ENCODE measurements at places on chromosomes 12 and 14.

GRCh38 chr14:39169541-39169900 is 612 bp downstream of the TRAPPC6B start:
- DNase-seq, result no peak

- DNase-seq, result peak; percentile 40
These were observed 4.2 kb upstream of the BAZ2A start for GRCh38 chr12:56634242-56634836.

- no peak for DNase-seq
These were observed 479.1 kb downstream of the ATP23 start for GRCh38 chr12:58420503-58420902.

GRCh38 chr14:53149668-53150316 is 3.3 kb downstream of the DDHD1 start:
- no peak for DNase-seq

DNA sequence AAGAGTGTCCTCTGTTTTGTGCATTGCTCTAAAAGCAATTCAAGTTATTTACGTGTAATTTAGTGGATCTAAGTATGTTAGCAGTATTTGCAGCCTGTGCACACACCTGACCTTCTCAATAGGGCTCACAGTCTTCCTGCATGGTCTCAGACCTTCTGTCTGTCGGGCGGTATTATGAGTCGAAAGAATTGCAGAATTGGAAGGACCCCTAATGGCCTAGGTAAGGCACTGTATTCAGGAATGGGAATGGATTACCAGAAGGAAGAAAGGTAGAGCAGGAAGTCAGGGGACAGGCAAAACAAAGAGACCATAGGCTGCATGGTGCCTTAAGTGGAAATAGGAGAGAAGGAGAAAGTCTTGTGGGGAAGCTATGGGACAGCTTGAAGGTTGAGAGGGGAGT is 341.6 kb downstream of the VRK1 start:
- no peak for DNase-seq

GRCh38 chr14:68451696-68452373 is 341.0 kb downstream of the ZFP36L1 start:
- DNase-seq, result no peak

DNA sequence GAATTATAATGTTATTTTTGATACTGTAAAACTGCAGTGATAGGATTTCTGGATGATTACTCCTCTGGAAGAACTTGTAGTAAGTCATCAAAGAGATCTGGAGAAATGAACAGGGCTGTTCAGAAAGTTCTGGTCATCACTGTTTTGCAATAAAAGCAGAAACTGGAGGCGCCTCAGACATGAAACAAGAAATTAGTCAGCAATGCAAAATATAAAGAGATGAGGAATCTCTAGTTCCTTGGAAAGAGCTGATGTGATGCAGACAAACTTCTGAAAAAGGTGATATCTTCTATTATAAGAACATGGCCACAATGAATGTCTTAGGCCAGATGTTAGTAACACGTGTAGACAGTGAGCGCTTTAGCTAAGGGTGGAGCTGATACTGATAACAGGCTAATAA is 9.5 kb downstream of the ACIN1 start:
- DNase-seq, result no peak

- DNase-seq, result no peak
These were observed 51.6 kb downstream of the PLEKHG3 start for GRCh38 chr14:64755781-64756221.

DNA sequence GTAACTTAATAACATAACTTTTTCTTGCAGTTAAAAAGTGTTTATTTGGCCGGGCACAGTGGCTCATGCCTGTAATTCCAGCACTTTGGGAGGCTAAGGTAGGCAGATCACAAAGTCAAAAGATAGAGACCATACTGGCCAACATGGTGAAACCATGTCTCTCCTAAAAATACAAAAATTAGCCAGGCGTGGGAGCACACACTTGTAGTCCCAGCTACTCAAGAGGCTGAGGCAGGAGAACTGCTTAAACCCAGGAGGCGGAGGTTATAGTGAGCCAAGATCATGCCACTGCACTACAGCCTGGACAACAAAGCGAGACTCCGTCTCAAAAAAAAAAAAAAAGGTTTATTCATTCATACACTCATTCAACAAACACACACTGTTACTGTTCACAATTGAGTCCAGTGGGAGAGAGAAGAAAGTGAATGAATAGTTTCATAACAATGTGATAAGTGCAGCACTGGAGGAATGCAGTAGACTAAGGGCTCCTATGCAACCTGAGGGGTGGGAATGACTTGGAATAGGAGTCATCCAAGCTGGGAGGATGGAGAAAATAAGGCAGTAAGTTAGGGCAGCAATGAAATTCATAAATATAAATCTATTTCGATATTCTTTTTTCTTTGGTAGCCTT is 19.8 kb downstream of the DAD1 start:
- DNase-seq, result no peak

- DNase-seq, result peak; percentile 27
These were observed 31.2 kb upstream of the KLC1 start for GRCh38 chr14:103597623-103598377.

GRCh38 chr12:105947906-105948305 is 190.8 kb downstream of the NUAK1 start:
- peak; percentile 39 for DNase-seq

DNA sequence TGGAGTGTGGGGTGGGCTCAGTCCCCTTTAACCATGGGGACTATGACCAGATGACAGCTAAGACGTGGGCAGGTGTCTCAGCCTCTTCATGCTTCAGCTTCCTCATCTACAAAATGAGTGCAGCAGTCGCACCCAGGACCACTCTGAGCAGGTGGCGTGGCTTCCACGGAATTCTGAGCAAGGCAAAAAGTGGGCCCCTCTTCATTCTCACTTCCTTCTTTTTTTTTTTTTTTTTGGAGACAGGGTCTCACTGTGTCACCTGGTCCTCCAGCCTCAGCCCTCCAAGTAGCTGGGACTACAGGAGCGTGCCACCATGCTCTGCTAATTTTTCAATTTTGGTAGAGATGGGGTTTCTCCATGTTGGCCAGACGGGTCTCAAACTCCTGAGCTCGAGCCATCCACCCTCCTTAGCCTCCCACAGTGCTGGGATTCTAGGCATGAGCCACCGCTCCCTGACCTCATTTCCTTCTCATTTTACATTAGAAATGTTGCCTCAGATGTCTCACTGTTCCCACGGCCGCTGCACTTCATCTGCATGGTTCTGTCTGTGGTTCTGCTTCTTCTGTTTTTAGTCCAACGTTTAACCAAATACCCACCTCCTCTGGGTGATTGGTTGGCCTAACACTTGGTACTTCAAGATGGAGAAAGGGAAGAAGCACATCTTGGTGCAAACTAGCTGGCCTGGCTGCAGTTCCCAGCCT is 41.3 kb upstream of the BCL7A start:
- DNase-seq, result no peak

DNA sequence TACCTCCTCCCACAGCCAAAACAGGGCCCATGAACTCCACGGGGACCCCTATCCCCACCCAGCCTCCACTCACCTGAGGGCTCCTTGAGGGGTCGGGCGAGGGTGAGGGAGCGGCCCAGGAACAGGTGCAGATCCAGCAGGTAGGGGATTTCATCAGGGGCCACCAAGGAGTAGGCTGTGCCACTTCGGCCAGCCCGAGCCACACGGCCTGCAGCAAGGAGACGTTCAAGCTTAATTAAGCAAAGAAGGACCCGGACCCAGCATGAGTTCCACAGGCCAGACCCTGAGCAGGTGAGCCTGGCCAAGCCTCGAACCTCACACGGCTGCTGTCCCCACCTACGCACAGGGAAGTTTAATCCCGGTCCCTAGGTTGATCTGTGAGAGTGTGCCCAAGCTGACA is 15.6 kb downstream of the DDX54 start:
- no peak for DNase-seq

DNA sequence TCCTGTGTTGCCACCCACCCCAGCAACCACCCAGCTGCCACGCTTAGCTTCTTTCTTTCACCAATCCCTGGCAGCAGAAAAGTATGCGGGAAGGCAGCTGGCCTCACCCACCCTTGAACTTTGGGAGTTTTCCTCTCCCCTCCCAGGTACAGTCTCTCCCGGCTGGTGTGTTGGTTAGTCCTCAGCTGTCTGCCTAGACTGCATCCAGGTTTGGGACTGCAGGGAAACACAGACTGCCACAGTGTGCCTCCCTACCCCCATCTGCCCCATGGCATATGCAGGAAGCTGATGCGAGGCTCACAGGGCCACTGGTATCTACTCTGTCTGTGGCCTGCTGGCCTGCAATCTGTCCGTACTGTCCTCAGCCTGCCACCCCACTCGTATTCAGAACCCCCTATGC is 2.1 kb downstream of the CD9 start:
- no peak for DNase-seq

GRCh38 chr14:63342371-63342770 is 23.6 kb upstream of the GPHB5 start:
- no peak for DNase-seq

DNA sequence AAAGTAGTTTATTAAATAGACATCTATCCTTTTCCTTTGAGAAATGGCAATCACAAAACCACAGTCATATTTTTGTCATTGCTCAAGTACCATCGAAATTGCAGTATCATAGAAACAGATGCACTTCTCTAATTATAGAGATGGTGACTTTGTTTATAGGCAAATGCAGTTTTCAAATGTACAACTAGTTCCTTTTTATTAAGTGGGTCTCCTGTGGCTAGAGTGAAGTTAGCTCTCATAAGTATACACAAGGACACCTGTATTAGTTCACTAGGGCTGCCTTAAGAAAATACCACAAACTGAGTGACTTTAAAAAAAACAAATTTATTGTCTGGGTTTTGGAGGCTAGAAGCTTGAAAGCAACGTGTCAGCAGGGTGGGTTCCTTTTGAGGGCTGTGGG is 62.8 kb downstream of the OTOGL start:
- no peak for DNase-seq

DNA sequence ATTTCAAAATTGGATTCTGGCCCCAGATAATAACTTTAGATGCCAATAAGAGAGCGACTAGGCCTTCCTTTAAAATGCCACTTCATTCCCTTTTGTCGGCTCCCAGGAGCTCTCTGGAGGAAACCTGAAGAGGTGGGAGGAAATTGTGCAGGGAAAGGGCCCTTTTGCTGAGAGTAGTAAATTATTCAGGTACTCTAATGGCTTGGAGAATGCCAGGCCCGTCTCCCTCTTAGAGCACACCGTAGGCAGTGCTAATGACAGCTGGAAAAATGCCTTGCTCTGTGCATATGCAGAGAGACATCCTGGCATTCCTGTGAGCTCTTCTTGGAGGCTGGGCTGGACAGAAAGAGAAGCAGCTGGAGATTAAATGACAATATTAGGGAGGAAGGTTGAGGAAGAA is 115.0 kb upstream of the RPH3A start:
- no peak for DNase-seq

DNA sequence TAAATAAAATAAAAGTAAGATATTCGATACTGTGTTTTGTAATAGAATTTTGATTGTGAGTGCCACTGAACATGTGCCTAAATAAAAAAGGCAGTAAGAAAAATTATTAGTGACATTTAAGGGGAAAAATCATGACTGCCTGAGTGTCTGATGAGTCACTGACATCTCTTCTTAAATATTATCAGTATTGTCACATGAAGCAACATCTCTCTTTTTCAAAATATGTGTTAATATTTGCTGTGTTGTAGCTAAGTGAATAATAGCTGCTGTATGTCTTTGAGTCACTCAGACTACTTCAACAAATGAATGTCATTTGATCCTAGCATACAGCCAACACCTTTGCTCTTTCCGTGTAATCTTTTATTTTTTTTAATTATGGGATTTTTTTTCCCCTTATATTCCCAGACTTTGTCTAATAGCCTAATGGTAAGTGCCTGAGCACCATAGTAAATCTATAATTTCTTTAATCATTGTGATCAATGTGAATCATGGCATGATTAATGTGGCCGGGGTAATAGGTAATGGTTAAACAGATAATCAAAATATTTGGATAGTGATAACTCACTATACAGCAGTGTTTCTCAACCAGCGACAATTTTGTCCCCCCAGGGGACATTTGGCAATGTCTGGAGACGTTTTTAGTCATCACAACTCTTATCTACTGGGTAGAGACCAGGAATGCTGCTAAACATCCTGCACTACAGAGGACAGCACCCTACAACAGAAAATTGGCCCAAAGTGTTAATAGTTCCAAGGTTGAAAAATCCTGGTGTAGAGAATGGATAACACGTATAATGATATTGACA is 11.7 kb upstream of the OTX2 start:
- no peak for DNase-seq

- no peak for DNase-seq
These were observed 157.2 kb downstream of the PAX9 start for GRCh38 chr14:36818794-36819384.

- DNase-seq, result no peak
These were observed 17.6 kb downstream of the BATF start for GRCh38 chr14:75539561-75540478.

DNA sequence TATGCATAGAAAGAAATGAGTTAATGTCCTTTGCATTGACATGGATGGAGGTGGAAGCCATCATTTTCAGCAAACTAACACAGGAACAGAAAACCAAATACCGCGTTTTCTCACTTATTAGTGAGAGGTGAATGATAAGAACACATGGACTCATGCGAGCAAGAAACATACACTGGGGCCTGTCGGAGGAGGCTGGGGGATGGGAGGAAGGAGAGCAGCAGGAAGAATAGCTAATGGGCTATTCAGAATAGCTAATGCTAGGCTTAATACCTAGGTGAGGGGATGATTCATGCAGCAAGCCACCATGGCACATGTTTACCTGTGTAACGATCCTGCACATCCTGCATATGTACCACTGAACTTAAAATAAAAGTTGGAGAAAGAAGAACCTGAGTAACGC is 29.1 kb upstream of the SYT1 start:
- no peak for DNase-seq

DNA sequence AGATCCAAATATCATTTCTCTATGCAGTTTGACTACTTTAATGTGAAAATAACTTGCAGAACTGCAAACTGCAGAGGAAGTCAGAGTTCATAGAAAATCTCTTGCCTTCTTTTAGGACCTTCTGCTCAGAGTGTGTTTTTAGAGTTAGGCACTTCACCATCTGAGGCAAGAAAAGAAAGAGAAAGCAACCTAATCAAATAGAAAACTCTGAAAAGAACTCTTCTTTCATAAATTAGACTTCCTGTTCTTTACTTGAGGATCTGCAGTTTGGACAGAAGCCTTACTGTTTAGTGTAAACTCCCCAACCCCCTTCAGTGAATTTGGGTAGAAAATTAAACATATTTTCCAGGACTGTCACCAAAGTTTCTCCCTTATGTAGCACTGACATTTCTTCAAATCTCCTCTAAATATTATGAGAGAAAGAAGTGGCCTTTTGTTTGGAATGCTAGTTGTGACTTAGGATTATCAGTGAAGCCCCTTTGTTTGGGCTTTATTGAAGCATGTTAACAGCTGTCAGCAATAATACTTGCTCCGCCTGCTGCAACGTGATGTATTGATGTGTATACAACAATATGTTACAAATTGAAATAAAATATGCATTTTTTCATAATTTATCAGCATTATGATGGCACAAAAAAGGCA is 99.5 kb downstream of the PDZRN4 start:
- DNase-seq, result no peak

- no peak for DNase-seq
These were observed 61.7 kb upstream of the PTPRR start for GRCh38 chr12:70982286-70982685.
